ENCODE measurements at places on chromosomes 11 and 22.

GRCh38 chr11:117259417-117259816, 26.9 kb downstream of the RNF214 start:
- DNase-seq: no peak

- DNase-seq: no peak
Observed at GRCh38 chr11:120185706-120186455, 25.0 kb upstream of the OAF start.

- DNase-seq: no peak
Observed at GRCh38 chr11:17116117-17116516, 38.6 kb upstream of the RPS13 start.

DNA sequence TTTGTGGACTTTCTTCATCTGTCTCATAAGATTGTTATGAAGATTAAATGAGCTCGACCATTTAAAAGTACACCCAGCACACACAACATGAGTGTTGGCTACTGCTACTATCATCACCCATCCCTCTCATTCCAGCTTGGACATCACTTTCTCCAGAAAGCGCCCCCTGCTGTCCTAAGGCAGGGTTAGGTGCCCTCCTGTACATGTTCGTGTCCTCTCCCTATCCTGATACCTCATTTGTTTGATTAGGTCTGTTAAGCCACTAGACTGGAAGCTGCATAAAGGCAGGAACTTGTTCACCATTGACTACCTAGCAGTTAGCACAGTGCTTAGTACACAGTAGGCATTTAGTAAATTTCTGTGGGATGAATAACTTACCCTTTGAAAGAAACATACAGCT, 85.5 kb downstream of the ENTHD1 start:
- DNase-seq: peak; percentile 43

DNA sequence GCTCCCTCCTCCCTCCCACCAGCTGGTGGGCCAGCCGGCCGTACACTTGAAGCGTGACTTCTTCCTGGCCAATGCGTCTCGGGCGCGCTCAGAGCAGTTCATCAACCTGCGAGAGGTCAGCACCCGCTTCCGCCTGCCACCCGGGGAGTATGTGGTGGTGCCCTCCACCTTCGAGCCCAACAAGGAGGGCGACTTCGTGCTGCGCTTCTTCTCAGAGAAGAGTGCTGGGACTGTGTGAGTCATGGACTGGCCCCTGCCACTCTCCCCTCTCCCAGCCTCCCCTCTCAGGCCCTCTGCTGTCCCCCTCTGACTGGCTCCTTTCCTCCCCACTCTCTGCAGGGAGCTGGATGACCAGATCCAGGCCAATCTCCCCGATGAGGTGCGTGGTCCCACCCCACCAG, 24.7 kb downstream of the CAPN1 start:
- DNase-seq: no peak

- DNase-seq: no peak
Observed at GRCh38 chr11:43942662-43943371, 380 bp downstream of the C11orf96 start.

- no peak for DNase-seq
Observed at GRCh38 chr11:134586726-134587125, 174.7 kb upstream of the B3GAT1 start.

DNA sequence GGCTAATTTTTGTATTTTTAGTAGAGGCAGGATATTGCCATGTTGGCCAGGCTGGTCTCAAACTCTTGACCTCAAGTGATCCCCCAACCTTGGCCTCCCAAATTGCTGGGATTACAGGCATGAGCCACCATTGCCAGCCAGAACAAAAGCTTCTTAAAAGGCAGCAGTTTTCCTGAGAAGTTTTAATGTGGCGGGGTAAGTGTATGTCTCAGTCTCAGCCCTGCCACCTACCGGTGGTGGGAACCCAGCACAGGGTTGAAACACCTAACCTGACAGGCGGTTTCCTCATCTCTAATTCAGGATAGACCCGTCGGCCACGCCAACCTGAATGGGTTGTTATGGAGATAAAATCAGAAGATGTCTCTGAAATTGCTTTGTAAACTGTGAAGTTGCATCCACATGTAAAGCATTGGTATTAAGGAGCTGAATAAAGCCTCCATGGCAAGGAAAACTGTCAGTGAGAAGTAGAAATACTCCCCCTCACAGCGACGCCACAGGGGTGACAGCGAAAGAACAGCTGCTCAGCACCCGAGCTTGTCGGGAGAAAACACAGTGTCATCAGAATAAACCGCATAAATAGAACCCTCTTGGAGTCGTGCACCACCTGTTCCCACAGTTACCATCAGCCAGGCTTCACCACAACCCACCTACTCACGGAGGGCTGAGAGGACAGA, 165.9 kb upstream of the NCAM1 start:
- DNase-seq: peak; percentile 24

GRCh38 chr11:18065572-18065971, 19.5 kb upstream of the TPH1 start:
- DNase-seq: no peak

DNA sequence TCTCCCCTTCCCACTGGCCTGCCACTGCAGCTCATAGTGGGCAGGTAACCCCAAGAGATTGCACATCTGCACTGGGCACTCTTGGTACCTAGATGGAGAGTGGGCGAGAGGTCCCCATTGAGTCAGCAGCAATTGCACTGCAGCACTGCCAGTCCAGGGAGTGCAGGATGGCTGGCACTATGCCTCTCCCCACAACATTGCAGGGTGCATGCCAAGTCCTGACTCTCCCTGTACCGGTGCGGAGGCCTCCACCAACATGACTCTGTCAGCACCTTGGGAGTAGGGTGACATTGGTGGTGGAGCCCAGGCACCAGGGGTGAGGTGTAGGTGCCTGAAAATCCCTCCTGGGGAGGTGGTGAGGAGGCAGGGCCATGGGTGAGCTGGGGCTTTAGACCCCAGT, 82.2 kb downstream of the TRAF6 start:
- no peak for DNase-seq

DNA sequence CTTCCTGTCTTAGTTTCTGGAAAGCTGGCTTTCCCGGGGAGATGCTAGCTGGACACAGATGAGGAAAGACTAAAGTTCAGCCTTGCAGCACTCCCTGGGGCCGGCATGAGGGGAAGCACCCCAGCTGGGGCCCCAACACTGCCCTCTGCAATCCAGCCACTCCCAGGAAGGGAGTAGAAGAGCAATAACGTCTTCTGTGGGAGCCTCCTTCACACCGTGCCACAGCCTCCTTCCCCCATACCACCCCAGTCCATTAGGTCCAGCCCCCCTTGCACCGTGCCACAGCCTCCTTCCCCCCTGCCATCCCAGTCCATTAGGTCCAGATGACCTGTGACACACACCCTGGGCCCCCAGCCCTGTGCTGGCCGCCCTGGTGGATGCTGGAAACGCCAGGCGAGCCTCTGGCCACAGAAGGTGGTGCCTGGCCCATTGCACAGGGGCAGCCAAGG, 44.1 kb upstream of the PRDM11 start:
- DNase-seq: no peak

GRCh38 chr11:504994-505344, 2.1 kb downstream of the RNH1 start:
- DNase-seq: no peak

DNA sequence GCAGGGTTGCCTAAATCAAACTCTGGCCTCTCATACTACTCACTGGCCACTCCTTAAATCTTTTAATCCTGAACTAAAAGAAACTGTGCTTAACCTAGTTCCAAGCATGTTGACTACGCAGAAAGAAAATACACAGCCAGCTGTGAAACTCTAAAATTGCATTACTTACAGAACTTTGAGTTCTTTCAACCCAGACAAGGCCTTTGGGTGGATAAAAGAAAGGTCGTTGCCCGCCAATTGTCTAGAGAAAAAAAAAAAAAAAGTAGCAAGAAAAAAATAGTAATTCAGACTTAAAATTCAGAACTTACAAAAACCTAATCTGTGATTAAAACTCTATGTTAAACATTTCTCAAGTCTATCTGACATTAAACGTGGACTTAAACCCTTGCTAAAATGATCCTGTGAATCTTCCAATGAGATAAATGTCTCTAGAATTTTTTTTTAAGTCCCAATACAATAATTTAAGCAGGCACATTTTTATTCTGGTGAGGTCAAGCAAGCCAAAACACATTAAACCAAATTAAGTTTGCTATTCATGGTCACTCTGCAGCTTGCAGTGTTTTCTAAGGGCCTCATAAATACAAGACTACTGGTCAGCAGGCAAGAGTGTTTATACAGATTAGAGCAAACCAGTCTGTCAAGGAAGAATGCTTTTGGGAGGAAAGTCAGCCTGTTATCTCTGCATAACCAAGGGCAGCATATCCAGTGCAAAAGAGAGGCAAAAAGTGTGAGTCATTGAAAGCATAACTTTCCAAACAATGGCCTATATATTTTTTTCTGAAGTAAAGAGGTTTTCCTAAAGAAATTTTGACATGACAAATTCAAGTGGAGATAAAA, 29.5 kb upstream of the CCDC34 start:
- DNase-seq: no peak

- no peak for DNase-seq
Observed at GRCh38 chr22:25923914-25924313, 181.9 kb downstream of the MYO18B start.

- DNase-seq: no peak
Observed at GRCh38 chr11:8604078-8604723, 10.2 kb upstream of the STK33 start.

DNA sequence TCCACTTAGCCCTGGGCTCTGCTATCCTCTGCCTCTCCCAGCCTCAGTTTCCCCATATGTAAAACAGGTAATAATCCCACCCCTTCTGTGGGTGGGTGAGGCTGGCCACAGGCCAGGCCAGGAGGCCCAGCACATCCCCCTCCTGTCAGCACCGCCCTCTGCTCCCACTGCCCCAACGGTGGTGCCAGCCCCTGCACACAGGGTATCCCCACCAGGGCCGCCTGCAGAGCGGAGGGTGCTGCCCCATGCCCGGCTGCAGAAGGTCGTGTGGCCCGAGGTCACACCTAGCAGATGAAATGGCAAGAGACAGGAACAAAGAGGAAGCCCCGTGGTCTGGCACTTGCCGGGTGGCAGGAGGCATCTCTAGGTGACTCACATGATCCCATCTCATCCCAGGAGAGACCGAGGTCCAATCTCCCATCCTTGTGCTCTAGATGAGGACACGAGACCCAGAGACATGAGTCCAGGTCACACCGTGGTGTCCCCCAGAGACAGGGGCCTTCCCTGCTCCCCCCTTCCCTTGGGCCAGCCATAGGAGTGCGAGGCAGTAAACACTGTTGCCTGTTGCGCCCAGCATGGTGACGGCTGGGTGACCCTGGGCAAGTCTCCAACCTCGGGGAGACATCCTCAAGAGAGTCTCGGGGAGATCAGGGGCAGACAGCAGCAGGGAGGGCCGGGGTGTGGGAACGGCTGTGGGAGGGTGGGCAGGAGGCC, 27.2 kb upstream of the PPARA start:
- no peak for DNase-seq

- DNase-seq: no peak
Observed at GRCh38 chr11:116771935-116772334, 852 bp downstream of the BUD13 start.

GRCh38 chr11:70038034-70038834, 39.9 kb upstream of the ANO1 start:
- DNase-seq: no peak

DNA sequence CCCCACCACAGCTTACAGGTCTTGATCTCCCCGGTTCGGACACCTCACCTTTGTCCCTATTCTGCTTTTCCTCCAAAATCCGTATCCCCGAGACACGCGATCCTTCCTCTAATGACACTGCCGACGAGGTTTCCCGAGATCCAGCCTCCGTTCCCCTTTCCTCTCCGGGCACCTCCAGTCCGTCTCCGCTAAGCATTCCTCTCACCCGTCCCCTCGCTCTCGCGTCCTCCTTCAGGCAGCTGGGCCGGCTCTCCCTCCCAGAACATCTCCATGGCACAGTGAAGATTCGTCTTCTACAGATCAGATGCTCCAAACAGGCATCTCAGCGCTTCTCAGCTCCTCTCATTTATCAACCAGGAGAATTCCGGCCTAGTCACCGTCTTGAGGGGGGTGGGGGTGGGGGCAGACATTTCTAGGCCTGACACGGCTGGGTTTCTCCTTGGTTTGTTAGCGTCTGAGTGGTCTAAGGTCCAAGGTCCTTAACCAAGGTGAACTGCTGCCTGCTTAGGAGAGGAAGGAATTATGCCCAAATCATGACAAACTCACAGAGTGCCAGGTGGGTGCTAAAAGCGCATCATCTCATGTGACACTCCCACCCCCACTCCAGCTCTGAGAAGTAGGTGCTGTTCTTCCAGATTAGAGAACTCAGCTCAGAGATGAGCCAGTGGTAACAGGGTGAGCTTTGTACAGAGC, at the start of gene SPTBN2:
TSS of gene SPTBN2 (minus strand) at position 524 of the 693 bp plus-strand sequence. CDS start 7,976 bp downstream, outside the sequence.
- DNase-seq: no peak

GRCh38 chr22:39946503-39947219, 13.5 kb upstream of the TMA7B start:
- no peak for DNase-seq

- DNase-seq: no peak
Observed at GRCh38 chr22:25837288-25837900, 95.4 kb downstream of the MYO18B start.

- peak; percentile 83 for DNase-seq
Observed at GRCh38 chr11:61187505-61188130, 15.7 kb upstream of the PGA3 start.
